ENCODE measurements at places on chromosomes 12 and 14.

- no peak for DNase-seq
These were observed 8.1 kb upstream of the LRRK2 start for GRCh38 chr12:40216516-40217288.

DNA sequence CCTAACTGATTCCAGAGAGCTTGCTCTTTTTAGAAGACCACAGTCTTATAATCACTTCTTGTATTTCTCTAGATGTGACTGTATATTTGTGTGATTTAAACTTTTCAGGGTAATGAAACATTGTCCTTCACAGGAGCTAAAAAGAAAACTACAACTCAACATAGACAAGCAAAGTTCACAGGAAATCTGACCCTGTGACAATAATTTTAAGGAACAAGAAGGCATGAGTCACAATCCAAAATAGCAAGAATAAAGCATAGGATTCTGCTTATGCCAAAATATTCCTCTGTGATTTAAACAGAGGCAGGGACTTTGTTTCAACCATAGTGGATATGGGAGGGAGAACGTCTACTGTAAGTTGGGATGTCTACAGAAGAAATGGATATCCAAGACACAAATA is 44.3 kb downstream of the GPR65 start:
- DNase-seq = no peak

GRCh38 chr12:80325167-80325959 is 118.7 kb upstream of the PTPRQ start:
- no peak for DNase-seq

DNA sequence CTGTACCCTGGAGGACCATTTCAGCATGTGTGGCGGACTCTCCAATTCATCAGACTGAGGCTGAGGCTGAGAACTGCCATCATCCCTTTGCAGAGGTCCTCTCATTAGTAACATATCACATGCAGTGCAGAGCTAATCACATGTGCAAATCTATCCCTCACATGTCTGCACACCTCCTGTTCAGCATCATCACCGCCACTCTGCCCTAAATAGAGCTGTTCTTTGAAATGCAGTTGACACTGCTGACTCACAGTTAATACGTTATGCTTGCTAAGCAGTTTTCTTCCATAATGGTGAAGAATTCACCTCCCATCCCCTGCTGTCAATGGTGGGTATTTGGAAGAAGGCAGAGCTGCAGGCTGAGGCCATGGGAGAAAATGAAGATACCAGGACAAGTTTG is 85.0 kb upstream of the ANO2 start:
- no peak for DNase-seq

- DNase-seq = no peak
These were observed 871.1 kb upstream of the MGAT4C start for GRCh38 chr12:87127272-87127671.

DNA sequence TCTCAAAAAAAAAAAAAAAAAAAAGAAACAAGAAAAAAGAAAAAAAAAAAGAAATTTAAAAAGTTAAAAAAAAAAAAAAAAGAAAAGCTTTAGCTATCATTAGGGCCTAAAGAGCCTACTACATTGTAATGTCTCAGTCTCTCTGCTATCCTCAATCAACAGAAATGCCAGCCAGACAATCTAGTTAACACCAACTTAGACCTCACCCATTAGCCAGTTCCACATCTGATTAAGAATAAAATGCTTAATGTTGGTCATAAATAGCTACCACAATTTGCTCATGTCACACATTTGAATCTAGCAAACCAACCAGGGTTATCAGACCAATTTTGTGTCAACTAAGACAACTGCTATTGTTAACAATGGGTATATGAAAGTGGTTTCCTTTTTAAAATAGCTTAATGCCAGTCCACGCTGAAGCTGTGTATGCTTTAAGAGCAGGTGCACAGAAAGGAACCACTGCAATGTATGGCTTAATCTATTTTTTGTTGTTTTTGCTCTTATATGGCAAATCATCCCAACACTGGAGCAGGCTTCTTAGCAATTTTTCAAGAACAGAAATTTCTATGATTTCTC is 45.5 kb upstream of the SELPLG start:
- no peak for DNase-seq

DNA sequence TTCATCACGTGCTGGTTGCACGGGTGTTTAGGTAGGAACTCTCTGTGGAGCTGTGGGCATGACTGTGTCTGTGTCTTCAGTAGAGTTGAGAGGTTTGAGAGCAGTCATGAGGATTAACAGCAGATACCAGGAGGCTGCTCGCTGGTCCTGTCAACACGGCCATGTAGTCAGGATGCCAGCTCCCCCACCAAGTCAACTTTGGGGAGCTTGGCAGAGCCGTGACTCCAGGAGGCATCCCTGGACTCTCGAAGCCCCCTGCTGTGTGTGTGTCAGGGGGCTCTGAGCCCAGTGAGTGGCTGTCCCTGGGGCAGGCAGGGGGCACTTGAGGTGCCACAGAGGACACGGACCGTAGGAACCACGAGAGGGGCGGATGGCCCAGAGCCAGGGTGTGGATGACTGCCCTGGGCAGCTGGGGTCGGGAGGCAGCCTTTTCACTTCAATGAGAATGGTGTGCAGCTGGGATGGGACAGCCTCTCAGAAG is 7.2 kb upstream of the GPR132 start:
- DNase-seq = no peak

DNA sequence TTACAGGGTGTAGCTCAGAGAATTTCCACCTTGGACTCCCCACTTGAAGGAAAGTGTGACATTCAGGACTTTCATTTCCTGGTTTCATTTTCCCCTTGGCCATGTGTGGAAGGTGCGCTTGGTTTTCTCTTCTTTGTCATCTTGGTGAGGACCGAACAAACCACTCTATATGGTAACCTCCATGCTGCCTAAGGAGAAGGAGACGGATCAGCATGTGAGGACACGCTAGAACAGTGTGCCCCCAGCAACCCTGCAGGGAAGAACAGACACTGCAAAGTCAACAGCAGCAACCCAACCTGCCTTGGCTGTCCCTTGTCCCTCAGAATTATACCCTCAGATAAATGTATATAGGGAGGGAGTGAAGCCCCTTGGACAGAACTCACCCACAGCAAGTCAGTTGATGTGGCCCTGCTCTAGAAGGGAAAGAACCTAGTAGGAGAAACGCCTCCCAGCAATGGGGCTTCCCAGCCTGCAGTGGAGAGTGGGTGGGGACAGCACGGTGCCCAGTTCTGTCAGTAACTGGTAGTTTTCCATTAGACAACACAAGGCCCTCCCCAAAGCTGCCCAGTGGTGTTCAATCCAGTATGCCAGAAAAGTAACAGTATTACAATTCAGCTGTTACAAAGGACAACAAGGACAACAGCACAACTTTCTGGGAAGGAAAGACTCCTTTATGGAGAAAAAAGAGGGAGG is 18.9 kb upstream of the COCH start:
- DNase-seq = no peak

GRCh38 chr12:72888693-72889092 is 616.5 kb downstream of the TRHDE start:
- no peak for DNase-seq

DNA sequence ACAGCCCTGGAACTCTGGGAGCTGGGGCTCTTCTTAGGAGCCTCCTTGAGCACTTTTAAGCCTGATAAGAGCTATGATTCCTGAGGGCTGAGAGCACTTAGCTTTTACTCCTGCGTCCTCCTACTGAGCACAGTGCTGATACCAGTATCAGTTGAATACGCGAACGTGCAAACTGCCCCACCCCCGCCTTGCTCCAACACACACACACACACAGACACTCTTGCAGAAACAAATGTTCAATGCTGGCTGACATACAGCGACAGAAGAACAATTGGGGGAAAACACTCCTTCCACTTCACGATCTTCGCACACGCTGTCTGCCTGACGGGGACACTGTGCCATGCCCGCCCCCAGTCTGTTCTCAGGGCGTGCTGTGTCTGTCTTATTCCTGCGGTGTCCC is 57.2 kb upstream of the DLK1 start:
- DNase-seq = no peak

GRCh38 chr14:91263329-91263728 is 18.8 kb upstream of the GPR68 start:
- no peak for DNase-seq

- DNase-seq = no peak
These were observed 42.5 kb upstream of the DLK1 start for GRCh38 chr14:100684154-100684553.

DNA sequence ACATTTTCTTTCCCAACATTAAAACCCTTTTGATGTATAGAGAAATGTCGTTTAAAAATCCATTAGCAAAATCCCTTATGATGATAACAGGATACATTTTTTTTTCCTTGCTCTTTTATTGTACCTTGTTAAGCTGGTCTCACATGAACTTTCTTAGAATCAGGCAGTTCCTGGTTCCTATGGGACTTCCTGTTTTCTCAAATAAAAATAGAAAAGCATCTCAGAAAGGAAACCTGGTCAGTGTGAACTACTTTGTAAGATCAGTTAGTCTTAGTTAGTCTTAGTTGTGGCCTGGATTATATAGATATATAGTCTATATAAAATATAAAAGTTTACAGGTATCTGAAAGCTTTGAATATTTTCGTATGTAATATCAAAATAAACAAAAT is 40.3 kb downstream of the LEMD3 start:
- DNase-seq = no peak

GRCh38 chr12:112979041-112979680 is 842 bp downstream of the OAS2 start:
- DNase-seq = no peak

- no peak for DNase-seq
These were observed 896.0 kb downstream of the GALC start for GRCh38 chr14:87097015-87097414.

All from RCC 7860 (cell line).